ENCODE measurements at places on chromosomes 2 and 18.

- DNase-seq: no peak
These were observed 977 bp downstream of the SLC8A1 start for GRCh38 chr2:40450796-40451430.

GRCh38 chr2:54560146-54560881 lies 104.2 kb downstream of the SPTBN1 start:
- no peak for DNase-seq

DNA sequence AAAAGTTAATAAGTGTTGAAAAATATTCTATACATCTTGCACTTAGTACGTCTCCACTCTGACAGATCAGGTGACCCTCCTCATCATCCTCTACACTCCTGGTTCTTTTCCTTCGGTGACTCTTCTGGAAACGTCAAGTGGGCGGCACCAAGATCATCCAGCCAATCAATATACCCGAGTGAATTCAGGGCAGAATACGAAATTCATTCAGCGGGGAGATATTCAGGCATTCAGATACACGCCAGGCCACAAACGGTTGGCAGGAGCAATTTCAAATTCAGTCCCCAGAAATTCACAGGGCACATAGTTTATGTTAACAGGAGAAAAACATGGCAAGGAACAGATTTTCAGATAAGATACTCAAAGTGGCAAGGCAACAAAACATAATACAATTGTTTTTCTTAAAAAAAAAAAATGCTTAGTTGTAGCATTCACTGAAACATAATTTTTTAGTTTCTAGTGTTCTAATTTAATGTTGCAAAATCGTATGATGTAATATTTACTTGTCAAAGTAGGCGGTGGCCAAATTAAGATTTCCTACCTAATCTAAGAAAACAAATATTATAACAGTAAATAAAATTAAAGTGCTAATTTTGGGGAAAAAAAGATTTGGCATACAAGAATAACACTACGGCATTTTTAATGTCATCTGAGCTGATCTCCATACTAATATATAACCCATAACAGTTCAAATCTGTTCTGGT lies 4.2 kb downstream of the CLK1 start:
- DNase-seq: no peak

- no peak for DNase-seq
These were observed 48.1 kb downstream of the SEMA4F start for GRCh38 chr2:74702001-74702715.

- DNase-seq: no peak
These were observed 23.9 kb upstream of the CEP68 start for GRCh38 chr2:65032019-65032975.
